ENCODE measurements at places on chromosomes 7 and 10. TPM values are rescaled to one million over a fixed set of nuclear protein-coding genes. Genes with fewer than 3 reads are reported as not detected.

- DNase-seq = no peak
These were observed 4.3 kb downstream of the EN2 start for GRCh38 chr7:155462163-155462735.

- DNase-seq = no peak
These were observed 159.2 kb upstream of the FOXP2 start for GRCh38 chr7:114255404-114255841.

DNA sequence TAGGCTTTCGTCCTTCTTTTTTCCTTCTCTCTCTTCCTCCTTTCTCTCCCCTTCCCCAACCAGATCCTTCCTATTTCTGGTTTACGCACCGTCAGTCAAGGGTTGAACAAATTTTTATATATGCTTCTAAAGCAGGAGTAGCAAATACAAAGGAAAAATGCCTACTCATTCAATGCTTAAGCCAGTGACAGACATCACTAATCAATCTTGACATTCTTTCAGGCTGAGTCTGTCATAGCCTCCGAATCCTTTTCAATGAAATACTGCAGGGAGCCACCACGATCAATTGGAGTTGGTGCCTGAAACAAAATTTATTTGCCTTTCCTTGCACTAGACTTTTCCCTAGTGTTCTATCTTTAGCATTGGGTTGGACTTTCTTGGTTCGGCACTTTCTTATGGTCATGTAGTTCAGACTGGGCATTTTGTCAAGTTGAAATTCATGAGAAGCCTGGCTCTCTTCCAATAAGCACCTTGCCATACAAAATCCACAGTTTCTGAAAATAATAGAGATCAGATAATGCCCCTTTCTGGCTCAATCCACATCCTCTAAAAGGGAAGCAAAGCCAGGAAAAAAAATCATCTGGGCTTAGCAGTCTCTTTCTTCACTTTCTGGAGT, 239.5 kb upstream of the PLXNA4 start:
- no peak for DNase-seq

GRCh38 chr10:110916554-110917346, 2.2 kb downstream of the BBIP1 start:
- no peak for DNase-seq

- DNase-seq = no peak
These were observed 33.6 kb downstream of the PRF1 start for GRCh38 chr10:70568781-70569495.

DNA sequence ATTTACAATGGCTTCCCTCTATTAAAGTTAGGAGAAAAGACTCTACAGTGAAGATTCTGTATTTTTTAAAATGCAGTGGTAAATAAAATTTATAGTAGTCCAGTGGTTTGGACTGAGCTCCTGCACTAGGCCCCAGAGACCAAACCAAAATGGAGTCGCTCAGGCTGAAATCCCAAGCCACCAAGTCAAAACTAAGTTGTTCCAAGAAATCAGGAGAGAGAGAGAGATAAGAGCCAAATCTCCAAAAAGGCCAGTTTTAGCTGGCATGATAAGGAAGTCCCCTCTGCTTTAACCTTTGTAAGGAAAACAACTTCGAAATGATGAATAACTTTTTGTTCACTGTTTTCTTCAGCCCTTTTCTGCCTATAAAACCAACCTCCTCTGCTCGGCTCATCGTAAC, 265.9 kb upstream of the KLF14 start:
- DNase-seq = no peak

- no peak for DNase-seq
These were observed 348.2 kb upstream of the C7orf33 start for GRCh38 chr7:148242294-148242821.

DNA sequence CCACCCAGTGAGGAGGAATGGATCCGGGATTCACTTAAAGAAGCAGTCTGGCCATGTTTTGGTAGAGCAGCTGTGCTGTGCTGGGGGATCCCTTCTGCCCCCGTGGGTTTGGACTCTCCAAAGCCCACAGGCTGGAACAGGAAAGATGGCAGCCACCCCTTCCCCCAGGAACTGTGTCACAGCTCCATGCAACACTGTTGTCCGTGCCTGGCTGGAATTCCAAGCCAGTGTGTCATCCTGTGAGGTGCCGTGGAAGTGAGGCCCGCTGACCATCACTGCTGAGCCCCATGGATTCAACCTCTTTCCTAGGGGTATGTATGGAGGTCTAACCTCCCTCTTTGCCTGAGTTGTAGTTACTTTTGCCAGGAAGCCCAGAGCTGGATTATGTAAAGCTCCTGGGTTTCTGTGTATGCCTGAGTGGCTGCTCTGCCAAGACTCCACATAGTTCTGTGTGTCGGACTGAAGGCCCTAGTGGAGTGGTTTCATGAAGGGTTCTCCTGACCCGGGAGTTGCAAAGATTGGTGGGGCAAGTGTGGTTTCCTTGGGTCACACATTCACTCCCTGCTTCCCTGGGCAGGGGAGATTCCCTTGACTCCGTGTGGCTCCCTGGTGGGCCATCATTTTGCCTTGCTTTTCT, 35.1 kb upstream of the PCGF5 start:
- DNase-seq = no peak

GRCh38 chr7:128913870-128914565, 3.5 kb upstream of the KCP start:
- DNase-seq = no peak

DNA sequence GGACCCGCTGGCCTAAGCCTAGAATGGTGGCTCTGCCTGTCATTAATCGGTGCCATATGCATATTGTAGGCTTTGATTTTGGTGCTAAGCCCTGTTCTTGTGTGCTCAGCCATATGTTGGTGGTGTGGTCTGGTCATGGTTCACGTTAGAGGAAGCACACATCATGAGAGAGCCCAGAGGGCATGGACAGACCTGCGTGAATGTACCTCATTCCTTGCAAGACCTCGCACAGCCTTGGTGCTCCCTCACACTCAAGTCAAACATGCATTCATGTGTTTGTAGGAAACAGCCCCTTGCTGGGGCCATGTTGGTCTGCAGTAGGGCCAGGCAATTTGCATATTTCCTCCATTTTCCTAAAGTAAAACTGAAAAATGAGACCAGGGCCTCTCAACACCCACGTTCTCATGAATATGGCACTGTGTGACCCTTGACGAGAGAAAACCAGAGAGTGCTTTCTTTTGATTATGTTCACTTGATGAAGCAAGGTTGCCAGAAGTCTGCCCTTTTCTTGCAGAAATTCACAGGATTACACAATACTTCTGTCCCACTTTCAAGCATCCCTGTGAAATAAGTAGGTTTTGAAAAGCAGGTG, 268.7 kb downstream of the CELF2 start:
- DNase-seq = peak; percentile 64

DNA sequence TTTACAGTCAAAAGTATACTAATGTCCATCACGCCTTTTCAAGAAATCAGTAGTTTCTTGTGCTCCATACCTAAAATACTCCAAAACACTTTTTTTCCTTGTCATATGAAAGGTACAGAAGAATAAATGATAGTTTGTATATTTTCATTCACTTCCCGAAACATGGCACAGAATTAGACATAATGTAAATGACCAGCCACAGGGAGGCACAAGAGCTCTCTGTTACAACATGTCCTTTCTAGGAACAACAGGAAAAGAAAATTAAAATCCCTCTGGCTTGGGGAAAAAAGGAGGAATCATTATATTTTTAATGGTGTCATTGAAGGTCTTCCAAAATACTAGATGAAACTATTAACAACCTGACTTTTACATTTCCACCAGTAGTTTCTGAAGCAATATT, 331.2 kb downstream of the ACTR3B start:
- no peak for DNase-seq

The PILRA gene
- total RNA-seq = 2.5 TPM

Measured in osteocyte (in vitro differentiated cells).